Fibroblast of skin of left quadriceps (primary cell): ENCODE measurements at places on chromosomes 2 and 18.
A peak's percentile ranks its signal among the peaks of the same experiment; 100 is the strongest.

- DNase-seq: no peak
Measured at GRCh38 chr2:32925283-32925815, 21.4 kb upstream of the LTBP1 start.

DNA sequence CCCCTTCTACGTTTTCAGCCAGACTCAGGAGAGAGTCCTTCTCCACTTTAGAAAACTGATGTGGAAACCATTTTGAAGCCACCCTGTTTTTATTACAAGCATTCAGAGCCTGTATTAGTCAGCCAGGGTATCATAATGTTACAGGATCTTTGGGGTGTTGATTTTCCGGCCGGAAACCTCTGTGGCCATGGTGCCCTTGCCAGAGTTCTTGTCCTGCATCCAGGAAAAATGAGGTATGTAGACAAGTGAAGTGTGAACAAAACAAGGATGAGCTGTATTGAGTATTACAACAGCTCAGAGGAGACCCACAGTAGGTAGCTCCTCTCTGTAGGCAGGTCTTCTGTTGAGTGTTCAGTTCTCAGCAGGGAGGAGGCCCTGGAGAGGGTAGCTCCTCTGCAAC lies 241.0 kb upstream of the COPS8 start:
- DNase-seq: no peak

GRCh38 chr2:215498431-215498830 lies 62.6 kb upstream of the FN1 start:
- no peak for DNase-seq

DNA sequence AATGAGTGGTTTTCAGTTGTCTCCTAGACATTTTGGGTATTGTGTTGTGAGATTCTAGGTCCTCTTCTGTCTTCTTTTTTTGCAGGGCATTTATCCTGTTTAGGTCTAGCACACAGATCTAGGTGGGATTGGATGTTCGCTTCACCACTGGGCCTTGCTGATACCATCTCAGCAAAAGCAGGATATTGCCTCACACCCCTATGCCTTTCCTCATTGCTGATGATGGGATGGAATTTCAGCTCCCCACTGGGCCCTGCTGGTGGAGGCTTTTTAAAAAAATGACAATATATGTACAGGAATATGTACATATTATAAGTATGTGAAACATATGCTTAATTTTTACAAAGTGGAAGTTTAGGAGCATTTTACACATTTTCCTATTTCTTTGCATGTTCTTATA lies 5.4 kb upstream of the TOGARAM2 start:
- DNase-seq: no peak

DNA sequence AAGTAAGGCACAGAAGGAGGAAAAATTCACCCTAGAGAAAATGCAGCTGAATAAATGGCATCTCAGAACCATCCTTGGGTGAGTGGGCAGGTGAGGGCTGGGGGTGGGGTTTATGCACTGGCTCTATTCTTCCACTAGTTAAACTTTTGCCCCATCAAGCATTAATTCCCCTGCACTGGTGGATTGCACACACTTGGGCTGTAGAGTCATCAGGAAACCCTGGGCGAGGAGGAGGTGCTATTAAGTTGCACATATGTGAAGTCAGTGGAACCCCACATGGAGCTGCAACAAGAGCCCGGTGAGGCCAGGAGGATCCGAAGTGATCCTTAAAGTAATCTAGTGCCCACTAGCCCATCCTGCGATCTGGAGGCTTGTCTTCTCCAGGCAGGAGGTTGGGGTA lies 6.8 kb upstream of the DNAJB2 start:
- DNase-seq: no peak

GRCh38 chr2:225073198-225073597 lies 30.9 kb upstream of the DOCK10 start:
- no peak for DNase-seq

- no peak for DNase-seq
Measured at GRCh38 chr2:46002507-46002883, 294.7 kb upstream of the EPAS1 start.

DNA sequence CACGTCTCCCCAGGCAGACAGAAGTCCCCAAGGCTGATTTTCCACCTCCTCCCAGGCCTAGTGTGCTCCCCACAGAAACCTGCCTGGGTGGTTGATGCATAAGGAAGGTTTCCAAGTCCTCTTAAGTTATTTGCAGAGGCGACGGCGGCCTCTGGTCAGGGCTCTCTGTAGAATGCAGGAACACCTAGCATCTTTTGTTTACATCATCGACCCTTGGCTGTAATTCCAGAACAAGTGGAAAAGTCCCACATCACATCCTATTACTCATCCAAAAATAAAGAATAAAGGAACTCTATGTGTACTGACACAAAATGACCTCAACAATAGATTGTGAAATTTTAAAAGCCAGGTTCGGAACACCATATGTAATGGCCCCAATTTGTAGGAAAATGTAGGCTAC lies 211.1 kb downstream of the ALPK2 start:
- DNase-seq: no peak

GRCh38 chr2:105834931-105835330 lies 90.2 kb downstream of the NCK2 start:
- no peak for DNase-seq

DNA sequence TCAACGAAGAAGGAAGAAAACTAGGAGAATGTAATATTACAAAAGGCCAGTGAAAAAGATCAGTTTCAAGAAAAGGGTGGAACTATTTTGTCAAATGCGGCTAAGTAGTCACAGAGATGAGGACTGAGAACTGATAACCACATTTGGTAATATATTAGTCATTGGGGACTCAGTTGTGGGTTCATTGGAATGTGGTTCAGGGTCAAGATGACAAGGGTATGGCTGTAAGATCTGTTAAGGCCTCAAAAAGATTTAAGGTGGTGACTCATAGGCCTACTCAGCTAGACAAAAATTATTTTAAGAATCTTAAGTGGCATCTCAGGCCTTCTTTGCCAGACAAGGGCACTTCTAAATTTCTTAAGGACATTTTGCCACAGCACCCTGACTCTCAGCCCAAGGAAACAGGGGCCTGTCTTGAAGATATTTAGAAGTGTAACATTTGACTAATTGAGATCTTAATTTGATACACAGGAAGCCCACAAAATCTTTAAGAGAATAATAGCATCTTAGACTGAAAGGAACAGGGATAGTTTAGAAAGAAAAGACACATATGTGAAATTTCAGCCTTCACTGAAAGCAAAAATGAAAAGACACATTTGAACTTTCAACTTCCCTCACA lies 81.3 kb downstream of the STRADB start:
- DNase-seq: peak; percentile 79

- no peak for DNase-seq
Measured at GRCh38 chr2:177118636-177119035, 94.0 kb upstream of the HNRNPA3 start.

GRCh38 chr2:95261602-95262001 lies 12.6 kb upstream of the PROM2 start:
- no peak for DNase-seq

GRCh38 chr2:22880161-22880560 lies 504.8 kb upstream of the KLHL29 start:
- no peak for DNase-seq

GRCh38 chr2:236661061-236661761 lies 91.6 kb downstream of the ACKR3 start:
- DNase-seq: no peak

DNA sequence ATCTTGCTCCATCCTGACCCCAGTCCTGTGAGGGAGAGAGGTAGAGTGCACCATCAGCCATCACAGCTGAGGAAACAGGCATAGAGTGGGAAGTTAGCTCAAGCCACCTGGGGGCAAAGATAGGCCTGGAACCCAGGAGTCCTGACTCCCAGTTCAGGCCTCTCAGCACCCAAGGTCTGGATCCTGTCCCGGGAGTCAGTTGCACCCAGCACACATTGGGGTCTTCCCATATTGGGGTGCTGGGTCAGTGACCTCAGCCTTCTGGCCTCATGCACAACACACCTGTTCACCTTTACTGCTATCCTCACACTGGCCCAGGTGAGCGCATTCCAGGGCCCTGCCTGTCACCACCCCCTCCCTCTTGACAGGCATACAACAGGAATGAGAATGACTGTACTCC lies 24.7 kb downstream of the ST8SIA5 start:
- no peak for DNase-seq

DNA sequence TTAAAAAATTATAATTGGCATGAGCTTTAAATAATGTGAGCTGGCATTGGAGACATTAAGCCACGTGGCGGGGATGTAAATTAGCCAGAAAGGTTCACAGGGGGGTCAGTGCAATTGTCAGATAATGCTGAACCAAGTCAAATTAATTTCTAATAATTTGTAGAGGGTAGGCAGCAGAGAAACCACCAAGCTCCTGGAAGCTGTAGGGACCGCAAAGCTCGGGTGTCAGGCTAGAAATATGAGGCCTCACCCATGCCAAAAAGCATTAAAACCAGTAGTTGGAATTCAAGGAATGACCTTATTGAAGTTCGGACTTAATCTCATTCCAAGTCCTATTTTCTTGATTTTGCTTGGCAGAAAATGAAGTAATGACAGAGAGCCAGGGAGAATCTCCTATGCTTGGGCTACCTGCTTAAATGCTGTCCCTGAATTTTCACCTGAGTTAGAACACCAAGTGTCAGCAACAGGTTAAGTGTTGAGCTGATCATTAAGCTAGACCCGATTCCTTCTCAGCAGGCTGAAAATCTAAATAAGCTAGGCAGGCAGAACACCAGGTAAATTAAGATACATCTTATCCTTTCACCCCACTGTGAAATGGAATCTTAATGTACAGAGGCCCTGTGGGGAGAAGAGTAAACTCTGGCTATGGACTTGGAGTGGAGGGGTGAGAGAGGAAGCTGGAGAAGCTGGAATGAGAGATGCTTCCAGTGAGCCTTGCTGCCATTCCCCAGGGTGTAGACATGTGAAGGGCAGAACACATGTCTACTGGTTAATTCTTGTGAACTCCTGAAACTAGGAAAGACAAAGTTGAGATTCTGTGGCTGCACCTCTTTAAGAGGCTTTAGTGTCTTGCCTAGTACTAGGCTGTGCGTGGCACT lies 520.0 kb downstream of the SLC4A3 start:
- peak; percentile 15 for DNase-seq

DNA sequence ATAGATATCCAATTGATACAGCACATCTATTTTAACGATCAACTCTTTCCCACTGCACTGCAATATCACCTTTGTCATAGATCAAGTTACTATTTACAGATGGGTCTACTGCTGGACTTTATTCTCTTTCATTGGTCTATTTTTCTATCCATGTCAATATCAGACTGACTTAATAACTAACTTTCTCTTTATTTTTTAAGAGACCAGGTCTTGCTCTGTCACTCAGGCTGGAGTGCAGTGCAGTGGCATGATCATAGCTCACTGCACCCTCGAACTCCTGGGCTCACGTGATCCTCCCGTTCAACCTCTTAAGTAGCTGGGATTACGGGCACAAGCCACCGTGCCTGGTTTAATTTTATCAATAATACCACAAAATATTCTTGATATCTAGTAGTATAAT lies 71.2 kb downstream of the TLK1 start:
- DNase-seq: no peak

- no peak for DNase-seq
Measured at GRCh38 chr2:43762286-43762685, 11.6 kb upstream of the DYNC2LI1 start.

- DNase-seq: no peak
Measured at GRCh38 chr18:44680273-44681075, at the start of gene SETBP1. TSS of gene SETBP1 (plus strand) at chr18:44680888. CDS start at chr18:44701347, 20,459 bp downstream.

GRCh38 chr2:174158003-174158402 lies 90.3 kb downstream of the OLA1 start:
- no peak for DNase-seq

- peak; percentile 15 for DNase-seq
Measured at GRCh38 chr2:104444392-104444791, 409.5 kb upstream of the POU3F3 start.

GRCh38 chr2:202408546-202409140 lies 32.5 kb downstream of the BMPR2 start:
- no peak for DNase-seq

GRCh38 chr2:206435742-206436141 lies 7.6 kb upstream of the ADAM23 start:
- DNase-seq: no peak

GRCh38 chr18:76384114-76384790 lies 110.8 kb downstream of the ZNF516 start:
- no peak for DNase-seq

DNA sequence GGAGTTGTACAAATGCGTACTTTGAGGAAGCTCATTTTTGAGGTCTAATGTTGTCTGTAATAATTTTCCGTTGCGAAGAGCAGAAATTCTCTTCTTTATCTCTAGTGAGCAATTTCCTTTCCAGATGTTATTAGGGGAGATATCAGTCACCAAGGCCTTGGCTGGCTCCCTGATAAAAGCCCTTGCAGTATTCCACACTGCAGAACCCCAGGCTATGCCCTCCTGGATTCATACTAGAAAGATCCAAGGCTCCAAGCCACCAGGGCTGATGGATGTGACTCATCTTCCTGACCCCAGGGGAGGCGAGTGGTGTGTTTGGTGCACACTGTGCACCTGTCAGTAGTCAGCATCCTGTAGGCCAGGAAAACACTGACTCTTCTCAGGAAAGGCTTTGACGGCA lies 34.7 kb downstream of the INO80C start:
- no peak for DNase-seq

DNA sequence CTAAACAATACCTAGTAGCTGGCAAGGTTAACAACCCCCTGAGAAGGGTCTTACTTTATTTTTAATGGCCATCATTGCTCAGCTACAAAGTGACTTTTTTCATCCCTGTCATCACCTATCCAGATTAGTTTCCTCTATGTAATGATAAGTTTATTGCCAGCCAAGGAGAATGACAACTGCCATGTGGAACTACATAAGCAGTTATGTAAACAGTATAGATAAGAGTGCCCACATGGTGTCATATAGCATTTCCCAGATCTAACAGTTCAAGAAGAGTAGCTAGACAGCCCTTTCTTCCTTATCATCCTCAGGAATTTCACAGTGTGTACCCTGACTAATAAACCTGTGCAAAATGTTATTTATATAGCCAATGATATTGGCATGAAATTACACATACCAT lies 240.2 kb upstream of the PIK3C3 start:
- no peak for DNase-seq

GRCh38 chr2:86087936-86088850 lies 17.5 kb downstream of the POLR1A start:
- no peak for DNase-seq

- DNase-seq: no peak
Measured at GRCh38 chr2:238257786-238258700, 18.2 kb upstream of the HES6 start.

DNA sequence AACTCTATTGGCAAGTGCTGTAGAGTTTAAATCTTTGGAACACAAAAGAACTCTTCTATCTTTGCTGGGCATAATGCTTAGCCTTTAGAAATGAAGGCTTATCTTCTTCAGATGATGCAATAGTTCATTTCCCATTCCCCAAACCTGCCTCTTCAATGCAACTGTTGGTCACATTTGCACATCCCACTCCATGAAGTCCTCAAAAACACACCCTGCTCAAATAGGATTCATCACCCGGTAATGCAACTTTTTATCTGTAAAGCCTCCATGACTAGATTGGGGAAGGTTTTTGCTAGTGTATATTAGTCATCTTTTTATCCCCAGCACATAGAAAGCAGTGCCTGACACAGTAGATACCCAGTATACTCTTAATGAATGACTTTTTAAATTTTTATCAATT lies 376.4 kb downstream of the RBM43 start:
- DNase-seq: no peak

- DNase-seq: no peak
Measured at GRCh38 chr2:144359684-144360083, 160.2 kb downstream of the ZEB2 start.

- DNase-seq: no peak
Measured at GRCh38 chr2:157312866-157313486, 12.6 kb downstream of the ERMN start.

- no peak for DNase-seq
Measured at GRCh38 chr18:36889321-36889720, 60.4 kb downstream of the KIAA1328 start.

GRCh38 chr2:188596054-188596453 lies 304.4 kb downstream of the GULP1 start:
- no peak for DNase-seq
